ENCODE measurements at places on chromosomes 11 and 22.

DNA sequence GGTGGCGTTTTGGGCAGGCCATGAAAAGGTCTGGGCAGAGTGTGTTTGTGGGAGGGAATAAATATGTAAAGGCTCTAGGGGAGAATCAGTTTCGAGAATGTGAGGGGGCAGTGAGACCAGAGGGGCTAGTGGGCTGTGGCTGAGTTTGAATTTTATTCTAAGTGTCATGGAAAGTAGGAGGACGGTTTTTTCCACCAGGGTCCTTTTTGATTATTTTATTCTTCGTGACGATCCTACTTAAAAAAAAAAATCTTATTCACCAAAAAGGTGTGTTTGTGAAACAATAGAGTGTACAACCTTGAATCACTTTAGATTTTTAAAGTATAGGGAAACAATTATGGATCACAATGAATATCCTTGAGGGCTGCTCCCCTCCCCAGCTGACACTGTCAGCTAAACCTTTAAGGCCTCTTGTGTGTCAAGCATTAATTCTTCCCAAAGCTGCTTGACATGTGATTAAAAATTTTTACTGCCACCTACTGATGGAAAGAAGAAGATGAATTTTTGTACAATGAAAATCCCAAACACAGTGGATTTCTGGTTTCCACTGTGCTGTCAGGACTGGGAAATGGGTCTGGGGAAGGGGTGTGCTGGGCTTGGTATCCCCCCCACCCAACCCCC lies 107.5 kb upstream of the OR4B1 start:
- DNase-seq: no peak

DNA sequence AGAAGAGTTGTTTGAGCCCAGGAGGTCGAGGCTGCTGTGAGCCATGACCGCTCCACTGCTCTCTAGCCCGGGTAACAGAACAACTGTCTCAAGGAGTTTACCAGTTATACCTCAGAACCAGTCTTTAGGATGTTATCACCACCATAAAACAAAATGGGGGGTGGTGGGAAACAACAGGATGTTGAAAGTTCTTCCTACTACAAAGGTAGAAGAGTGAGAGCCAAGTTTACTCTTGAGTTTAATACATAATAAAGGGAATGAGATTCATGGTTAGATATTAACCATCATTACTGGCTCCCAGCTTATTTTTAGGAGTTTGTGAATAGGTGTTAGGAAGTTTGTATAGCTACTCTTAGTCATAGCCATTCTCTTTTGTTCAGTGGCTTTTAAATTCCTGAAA lies 78.8 kb upstream of the HORMAD2 start:
- no peak for DNase-seq

DNA sequence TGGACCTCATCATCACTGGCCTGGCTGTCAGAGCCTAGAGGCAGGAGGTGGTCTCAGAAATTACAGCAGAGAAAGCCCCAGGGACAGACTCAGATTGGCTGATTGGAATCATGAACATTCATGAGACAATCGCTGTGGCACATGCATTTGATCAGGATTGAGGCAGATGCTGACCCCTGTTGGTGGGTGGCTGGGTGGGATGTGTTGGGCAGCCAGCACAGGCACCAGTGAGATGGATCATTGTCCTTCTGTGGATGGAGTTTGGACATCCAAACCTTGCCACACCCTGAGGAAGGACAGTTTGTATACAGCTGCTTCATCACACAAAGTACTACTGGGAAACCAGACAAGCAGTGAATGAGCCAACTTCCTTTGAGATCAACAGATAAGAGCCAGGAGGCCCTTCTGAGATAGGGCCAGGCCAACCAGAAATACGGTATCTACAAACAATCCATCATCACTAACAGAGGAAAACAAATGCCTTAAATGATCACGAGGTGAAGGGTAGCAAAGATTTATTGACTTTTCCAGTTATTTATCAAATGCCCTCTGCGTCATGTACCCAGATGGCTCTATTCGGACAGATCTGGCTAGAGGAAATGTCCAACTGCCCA lies 17.3 kb downstream of the COMMD9 start:
- no peak for DNase-seq

GRCh38 chr11:46832511-46833214 lies 13.4 kb downstream of the CKAP5 start:
- DNase-seq: no peak

DNA sequence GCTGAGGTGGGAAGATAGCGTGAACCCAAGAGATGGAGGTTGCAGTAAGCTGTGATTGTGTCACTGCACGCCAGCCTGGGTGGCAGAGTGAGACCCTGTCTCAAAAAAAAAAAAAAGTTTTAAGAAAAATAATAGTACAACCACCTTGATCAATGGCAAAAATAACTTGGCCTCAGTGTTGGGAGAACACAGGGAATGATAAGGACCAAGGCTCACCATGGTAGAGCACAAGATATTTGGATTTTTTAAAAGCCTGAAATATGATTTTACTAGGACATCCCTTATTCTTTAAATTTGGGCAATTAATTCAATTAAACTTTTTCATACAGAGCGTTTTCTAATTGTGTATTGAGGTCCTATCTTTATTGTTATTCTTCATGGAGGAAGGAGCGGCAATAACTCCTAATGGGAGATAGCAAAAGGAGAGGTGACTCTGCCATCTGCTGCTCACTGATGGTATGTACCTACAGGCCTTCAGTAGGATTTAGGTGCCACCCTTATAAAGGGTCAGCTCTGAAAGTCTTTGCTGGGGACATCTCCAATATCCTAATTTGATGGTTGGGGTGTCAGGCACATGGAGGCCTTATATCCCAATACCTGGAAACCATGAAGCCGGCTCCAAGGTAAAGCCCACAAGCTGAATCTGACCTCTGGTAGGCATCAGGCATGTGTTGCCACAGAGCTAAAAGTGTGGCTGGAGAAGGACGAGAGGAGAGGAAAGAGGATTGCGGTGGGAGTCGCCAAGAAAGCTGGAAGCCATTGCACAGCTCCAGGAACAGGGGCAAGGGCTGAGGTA lies 21.9 kb upstream of the POLD3 start:
- no peak for DNase-seq

DNA sequence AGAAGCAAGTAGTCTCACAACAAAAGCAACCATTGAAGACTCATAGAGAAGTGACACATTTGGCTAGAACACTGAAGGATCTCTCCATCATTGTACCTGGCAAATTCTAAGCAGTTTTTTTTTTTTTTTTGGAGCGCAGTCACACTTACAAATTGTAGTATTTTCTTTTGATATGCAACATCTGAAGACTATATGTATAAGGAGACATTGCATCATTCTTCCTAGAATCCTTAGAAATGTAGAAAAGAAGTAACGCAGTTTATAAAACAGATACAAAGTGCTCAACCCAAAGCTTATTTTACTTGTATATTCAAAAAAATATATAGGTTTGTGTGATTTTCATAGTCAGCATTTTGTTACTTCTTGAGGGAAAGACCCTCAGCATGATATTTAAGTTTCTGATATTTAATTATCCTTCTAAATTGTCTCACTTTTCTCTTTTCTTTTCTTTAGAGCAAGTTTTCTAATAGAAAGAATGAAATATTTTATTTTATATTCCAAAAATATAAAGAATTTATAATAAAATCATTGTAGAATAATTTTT lies 20.0 kb downstream of the KDM4D start:
- DNase-seq: no peak

DNA sequence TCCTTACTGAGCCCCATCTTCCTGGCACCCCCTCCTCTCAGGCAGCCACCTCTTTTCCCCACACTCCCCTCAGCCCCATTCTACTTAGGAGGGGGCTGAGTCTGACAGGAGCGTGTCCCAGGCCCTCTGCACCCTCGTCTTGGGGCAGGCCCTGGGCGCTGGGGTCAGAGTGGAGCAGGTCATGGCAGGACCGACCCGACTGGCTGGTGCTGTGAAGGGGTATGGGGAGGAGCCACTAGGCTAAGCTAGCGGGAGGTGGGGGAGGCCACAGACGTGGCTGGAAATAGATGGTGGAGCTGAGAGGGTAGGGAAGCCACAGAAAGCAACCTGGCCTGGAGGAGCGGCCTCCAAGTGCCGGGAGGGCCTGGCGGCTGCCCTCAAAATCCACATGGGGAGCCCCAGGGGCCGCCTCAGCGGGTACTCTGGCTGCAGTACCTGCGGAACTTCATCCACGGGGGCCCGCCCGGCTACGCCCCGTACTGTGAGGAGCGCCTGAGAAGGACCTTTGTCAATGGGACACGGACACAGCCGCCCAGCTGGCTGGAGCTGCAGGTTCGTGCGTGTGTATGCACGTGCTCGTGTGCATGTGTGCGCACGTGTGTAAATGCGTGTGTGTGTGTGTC lies 61.7 kb downstream of the MYO7A start:
- DNase-seq: no peak

GRCh38 chr11:62707277-62707861 lies at the start of the genes BSCL2 and GNG3:
TSS of gene BSCL2 (minus strand) at chr11:62707424. CDS start at chr11:62707195, 229 bp downstream.
TSS of gene GNG3 (plus strand) at chr11:62707676. CDS start at chr11:62708296, 620 bp downstream.
- DNase-seq: no peak

GRCh38 chr22:47148956-47149728 lies 386.7 kb downstream of the TBC1D22A start:
- DNase-seq: no peak

DNA sequence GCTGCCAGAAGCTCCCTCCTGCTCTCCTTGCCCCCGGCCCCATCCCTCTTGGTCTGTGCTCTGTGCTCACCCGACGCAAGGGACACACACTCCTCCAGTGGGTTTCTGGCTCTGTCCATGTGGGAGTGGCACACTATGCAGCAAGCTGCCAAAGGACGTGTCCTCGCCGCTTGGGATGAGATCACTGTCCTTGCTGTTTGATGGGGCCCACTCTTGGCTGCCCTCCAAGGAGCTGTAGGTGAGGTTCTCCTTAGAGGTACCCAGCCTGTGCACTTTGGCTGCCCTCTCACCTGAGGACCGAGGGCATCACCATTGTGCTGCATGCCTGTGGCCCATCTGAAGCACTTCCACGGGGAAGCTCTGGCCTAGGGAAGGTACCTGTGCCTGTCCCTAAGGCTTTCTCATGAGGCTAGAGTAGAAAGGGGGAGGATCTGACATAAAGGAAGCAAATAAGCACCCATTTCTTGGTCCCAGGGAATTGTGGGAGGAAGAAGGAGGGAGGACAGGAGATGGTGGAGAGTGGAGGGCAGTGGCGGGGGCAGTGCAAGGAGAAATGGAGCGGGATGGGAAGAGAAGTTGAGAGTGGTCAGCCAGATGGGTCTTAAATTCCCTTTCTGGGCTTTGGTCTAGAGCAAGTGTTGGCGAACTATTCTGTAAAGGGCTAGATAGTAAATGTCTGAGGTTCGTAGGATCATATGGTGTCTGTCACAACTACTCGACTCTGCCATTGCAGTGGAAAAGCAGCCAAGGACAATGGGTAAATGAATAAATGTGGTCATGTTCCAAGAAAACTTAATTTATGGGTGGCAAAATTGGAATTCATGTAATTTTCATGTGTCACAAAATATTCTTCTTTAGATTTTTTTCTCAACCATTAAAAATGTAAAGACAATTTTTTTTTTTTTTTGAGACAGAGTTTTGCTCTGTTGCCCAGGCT lies 47.0 kb upstream of the AMPD3 start:
- DNase-seq: no peak

- no peak for DNase-seq
Observed at GRCh38 chr11:47175746-47176327, 842 bp downstream of the ARFGAP2 start.

DNA sequence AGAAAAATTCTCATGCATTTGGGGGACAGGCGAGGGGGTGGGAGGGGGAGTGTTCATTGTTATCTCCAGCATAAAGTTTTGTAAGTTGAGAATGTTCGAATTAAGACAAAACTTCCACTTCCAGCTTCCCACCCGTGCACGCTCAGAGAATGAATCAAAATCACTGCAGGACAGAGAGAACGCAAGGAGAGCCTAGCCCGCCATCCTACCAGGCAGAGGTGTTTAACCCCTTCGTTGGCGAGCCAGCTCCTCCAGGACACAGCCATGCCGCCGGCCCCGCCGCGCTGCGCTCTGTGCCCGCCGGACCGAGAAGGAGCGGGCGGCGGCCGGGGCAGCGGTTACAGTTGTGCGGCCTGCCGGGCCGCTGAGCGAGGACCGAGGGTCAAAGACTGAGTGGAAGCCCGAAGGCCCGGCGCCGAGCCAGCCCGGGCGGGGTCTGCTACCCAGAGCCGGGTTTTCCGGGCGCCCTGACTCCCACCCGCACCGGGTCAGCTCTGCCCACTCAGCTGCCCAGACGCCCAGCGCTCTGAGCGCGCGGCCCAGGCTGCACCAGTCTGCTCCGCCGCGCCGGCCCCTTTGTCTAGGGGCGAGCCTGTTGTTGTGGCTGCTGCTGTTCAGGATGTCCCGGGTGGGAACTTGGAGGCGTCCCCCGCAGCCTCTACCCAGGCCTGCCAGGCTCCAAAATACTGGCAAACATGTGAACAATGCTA lies at the start of gene NOX4:
TSS of gene NOX4 (minus strand) at position 395 of the 710 bp plus-strand sequence. CDS start at position 266, 129 bp downstream.
- no peak for DNase-seq

DNA sequence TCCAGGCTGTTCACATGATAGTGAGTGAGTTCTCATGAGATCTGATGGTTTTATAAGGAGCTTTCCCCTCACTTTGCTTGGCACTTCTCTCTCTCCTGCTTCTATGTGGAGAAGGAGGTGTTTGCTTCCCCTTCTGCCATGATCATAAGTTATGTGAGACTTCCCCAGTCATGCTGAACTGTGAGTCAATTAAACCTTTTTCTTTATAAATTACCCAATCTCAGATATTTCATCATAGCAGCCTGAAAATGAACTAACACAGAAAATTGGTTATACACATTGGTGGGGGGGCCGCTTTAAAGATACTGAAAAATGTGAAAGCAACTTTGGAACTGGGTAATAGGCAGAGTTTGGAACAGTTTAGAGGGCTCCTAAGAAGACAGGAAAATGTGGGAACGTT lies 741.1 kb upstream of the LUZP2 start:
- no peak for DNase-seq

- no peak for DNase-seq
Observed at GRCh38 chr11:73334384-73335203, 26.5 kb downstream of the ARHGEF17 start.

GRCh38 chr22:40058265-40058664 lies 63.5 kb downstream of the FAM83F start:
- DNase-seq: no peak

DNA sequence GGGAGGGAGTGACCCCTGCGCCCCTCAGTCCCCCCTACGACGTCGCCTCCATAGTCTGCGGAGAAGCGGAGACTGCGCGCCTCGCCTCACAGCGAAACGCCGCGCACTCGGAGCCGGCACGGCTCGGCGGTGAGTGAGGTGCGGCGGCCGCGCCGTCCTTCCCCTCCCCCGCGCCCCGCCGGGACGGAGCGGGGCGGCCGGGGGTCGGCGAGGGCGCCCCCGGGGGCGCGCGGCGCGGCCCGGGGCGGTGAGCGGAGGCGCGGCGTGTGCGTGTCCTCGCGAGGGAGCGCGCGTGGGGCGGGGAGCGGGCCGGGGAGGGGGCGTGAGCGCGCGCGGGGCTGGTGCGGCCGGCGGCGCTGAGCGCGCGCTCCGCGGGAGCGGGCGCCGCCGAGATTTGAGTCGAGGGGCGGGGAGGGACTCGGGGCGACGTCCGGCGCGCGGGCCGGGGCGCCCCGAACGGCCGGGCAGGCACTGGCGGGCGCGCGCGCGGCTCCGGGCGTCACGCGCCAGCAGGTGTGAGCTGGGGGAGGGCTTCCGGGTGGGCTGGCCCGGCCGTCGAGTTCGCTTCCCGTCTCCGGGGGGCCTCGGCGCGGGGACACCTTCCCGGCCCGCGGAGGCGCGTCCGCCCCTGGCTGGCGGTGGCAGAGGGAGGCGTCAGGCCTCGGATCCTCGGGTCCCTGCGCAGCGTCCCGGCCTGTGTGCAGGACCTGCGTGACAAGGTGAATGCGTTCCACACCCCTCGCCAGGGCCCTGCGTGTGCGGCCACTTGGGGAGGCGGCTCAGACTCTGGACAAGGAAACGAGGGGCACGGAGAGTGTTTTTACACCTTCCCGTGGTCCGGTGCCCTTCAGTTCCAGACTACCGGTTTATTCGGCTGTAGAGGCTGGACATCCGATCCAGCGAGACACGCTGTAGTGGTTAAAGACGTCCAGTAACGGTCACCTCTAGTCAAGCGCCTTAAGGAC lies 50.4 kb downstream of the FAM83F start:
- peak; percentile 61 for DNase-seq

- DNase-seq: no peak
Observed at GRCh38 chr11:123564221-123564620, 90.2 kb downstream of the SCN3B start.
